GOT3 (cell line): ENCODE measurements at places on chromosomes 4 and X.

DNA sequence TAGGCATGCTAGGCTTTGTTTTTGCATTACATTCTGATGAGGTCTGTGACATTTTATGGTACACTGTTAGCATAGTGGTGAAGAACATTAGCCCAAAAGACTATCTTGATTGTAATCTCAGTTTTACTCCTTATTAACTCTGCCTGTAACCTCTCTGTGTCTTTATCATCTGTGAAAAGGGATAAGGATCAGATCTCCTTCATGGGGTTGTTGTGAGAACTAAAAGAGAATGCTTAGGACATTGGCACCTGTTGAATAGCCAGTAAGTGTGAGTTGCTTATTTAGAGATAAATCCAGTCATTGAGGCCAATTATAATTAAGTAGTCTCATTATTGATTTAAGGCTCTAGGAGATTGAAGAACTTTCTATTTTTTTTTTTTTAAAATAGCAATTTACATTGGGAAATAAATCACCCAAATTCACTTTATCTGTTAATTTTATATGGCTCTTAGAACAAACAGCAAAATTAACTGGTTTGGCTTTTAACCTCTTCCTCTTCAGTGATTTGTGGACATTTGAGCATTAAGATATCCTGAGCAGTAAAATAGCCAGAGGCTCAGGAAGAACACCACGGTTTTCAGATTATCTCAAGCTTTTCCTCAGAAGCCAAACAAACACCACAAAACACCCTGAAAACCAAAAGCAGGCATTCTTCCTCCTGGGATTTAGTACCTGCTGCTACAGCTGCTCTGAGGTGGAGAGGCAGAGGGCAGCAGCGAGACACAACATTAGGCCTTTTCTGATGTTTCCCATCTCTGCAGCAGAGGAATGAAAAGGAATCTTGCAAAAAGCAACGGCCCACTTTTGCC, 192.9 kb downstream of the ARHGAP10 start:
- DNase-seq, result no peak

- DNase-seq, result no peak
Observed at GRCh38 chrX:70030301-70030767, 19.4 kb downstream of the AWAT2 start.

- no peak for DNase-seq
Observed at GRCh38 chr4:181204109-181204508, 1039.1 kb upstream of the TENM3 start.

GRCh38 chr4:7402526-7402925, 32.2 kb downstream of the PSAPL1 start:
- no peak for DNase-seq

- no peak for DNase-seq
Observed at GRCh38 chr4:620201-620600, 5.2 kb upstream of the PDE6B start.

GRCh38 chr4:163164591-163164990, 2.1 kb downstream of the NAF1 start:
- no peak for DNase-seq

- DNase-seq, result no peak
Observed at GRCh38 chr4:26402458-26402857, 81.6 kb downstream of the RBPJ start.

GRCh38 chr4:1010395-1011021, 918 bp upstream of the FGFRL1 start:
- DNase-seq, result no peak

- no peak for DNase-seq
Observed at GRCh38 chrX:69815063-69815462, 199.2 kb downstream of the EDA start.

GRCh38 chr4:57064811-57065711, 45.1 kb downstream of the IGFBP7 start:
- DNase-seq, result peak; percentile 34

DNA sequence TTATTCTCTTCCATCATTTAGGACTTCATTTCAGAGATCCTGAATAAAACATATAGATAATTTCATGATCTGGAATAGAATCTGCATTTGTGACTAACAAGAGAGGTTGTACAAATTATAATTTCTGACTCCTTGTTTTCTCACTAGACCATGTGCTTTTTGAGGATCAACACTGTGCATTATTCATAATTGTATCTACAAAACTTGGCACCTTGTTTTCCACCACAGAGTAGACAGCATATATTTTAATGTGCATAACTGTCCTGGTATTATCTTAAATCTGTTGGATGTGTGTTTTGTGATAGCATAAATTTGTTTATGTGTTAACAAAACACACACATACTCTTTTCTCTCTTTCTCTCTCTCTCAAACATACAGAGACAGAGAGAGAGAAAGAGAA, 514.9 kb upstream of the GALNT7 start:
- no peak for DNase-seq

DNA sequence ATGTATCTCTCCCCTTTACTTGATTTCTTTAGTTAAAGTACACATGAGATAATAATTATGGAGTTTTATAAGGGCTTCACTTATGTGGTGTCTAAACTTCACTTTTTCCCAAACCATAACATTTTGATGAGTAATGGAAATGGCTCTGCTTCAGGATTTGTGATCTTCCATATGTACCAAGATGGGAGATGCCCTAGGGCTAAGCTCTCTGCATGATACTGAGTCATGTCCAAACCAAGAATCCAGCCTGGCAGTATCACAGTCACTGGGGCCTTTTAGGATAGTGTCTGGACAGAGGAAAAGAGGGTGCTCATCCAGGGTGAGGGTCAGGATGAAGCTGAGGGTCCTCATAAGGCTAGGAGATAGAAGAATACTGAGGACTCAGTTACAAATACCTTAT, 47.9 kb upstream of the PAGE3 start:
- no peak for DNase-seq

DNA sequence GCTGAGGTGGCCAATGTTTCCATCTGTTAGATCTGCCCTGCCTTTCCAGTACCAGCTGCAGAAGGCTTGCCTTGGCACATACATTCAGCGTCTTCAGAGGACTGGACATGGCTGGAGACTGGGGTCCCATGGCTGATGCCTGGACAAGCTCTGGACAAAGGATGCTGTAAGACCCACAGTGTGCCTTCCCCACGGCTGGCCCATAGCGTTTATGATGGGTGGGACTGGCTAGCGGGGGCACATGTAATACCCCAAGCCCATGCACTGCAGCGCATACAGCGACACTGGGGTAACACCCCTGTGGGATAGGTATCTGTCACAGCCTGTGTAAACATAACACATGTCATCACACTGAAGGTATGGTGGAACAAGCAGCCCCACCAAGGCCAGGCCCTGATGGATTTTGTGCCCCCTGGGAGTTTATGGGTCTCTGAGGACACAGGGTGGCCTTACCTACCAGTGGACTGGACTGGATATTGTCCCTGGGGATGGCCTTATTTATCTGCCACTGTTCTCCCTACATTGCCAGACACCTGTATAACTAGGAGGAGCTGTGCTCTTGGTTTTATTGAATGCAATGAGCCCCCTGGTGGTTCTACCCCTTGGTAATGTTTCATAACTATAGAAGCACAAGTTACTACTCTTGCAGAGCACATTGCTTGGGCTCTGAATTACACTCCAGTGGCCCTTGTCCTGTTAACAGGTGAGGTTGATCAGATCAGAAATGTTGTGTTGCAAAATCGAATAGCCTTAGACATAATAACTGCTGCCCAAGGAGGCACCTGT, 34.3 kb upstream of the TACR3 start:
- DNase-seq, result no peak

DNA sequence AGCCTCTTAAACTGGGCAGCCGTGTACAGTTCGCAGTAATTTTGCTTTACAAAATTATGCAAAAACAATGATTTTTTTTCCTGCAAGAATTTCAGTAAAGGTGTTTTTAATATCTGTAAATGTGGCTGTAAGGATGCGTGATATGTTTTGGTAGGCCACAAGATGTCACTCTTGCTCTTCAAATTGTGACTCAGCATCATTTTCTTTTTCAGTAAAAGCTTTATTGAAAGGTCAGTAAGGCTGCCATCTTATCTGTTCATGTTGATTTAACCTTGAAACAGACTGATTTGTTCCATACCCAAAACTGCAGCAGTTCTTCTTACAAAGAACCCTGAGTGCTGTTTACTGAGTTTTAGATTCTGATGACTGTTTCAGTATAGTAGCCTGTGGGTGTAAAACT, 39.9 kb downstream of the TXLNG start:
- DNase-seq, result no peak

DNA sequence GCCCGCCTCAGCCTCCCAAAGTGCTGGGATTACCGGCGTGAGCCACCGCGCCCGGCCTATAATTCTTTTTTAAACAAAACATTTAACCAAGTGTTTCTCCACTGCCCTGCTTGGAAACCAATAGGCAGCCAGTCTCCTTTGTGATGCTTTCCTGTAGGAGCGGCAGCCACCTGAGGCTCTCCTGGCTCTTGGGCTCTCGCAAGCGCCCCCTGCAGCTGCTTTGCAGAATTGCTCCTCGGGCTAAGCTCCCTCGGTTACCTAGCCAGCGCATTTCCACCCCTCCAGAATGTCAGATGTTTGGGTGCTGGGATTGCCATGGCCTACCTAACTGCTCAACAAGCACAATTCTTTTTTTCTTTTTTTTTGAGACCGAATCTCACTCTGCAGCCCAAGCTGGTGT, 7.7 kb downstream of the S100P start:
- DNase-seq, result no peak

DNA sequence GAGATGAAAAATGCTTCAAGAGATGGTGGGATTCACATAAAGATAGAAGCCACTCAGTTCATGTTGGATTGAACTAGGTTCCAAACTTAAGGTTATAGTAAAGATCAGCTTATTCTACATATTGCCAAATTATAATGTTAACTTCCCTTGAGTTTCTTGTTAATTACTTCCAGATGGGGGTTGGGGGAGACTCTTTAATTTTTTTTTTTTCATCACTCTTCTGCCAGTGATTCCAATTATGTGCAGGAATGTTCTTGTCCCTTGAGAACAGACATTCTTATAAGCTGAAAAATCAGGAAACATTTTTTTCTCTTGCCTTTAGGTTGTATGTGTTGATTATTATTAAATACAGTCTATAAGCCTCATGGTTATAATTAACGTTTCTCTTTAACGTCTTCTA, 30.0 kb downstream of the MND1 start:
- no peak for DNase-seq

- no peak for DNase-seq
Observed at GRCh38 chr4:33592701-33593100, 2651.6 kb downstream of the ARAP2 start.

DNA sequence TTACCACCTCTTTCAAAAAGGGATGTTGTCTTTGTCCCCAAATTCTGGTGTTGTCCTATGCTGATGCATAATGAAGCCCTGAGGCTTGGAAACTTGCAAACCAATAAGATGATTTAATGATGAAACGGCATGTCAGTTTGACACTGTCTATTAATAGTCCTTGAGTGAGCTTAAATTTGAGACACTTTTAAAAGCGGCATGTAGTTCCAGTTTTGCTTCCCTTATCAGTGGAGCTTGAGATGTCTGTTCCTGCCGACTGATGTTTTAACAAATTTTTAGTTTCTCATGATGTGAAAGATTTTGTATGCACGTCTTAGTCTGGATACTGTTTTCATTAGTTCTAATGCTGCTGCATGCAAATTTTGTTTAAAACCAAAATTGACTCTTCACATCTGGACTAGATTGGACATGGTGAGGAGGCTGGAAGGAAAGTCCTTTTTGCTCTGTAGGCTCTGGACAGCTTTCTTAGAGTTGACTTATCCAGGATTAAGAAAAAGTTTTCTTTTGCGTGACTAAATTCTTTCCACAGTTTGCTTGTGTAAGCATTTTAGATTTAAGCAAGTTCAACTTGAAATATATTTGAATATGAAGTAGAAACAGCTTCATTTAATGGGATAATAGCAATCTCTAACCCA, 11.7 kb downstream of the C1GALT1C1 start:
- no peak for DNase-seq

DNA sequence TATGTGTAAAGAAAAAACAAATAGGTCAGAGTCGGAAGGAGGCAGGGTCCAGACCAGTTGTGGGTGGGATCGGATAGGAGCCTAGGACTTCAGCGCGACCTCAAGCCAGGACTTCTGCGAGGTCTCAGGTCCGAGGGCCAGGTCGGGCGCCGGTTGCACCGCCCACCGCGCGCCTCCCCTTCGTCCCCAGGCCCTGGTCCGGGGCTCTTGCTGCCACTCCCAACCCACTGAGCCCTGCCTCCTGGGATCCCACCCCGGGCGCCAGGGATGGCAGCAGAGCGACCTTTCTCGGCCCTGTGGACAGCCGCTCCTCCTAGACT, 12.3 kb downstream of the PITX2 start:
- no peak for DNase-seq

DNA sequence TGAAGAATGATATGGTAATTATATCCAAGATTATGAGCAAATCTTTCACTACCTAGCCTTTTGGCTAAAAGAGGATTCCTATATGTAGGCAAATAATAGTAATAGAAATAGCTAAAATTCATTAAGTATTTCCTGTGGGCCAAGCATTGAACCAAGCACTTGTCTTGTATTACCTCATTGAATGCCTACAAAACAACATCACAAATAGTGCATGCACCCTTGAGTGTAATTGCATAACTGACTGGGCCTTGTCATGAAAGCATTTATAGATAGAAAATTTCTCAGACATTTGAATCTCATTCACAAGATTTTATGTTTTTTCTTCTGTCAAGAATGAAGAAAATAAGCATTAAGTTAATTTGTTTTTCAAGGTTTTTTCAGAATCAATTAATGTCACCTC, 3.9 kb upstream of the HPGDS start:
- DNase-seq, result no peak

- DNase-seq, result no peak
Observed at GRCh38 chr4:3304831-3305609, 12.2 kb downstream of the RGS12 start.

DNA sequence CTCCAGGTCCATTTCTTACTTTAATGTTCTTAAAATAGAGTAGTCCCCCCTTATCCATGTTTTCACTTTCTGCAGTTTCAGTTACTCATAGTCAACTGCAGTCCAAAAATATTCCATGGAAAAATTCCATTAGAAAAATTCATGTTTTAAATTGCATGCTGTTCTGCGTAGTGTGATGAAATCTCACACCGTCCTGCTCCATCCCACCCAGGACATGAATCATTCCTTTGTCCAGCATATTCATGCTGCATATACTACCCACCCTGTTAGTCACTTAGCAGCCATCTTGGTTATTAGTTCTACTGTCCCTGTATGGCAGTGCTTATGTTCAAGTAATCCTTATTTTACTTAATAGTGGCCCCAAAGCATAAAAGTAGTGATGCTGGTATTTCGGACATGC, 5.4 kb upstream of the PDLIM5 start:
- no peak for DNase-seq

DNA sequence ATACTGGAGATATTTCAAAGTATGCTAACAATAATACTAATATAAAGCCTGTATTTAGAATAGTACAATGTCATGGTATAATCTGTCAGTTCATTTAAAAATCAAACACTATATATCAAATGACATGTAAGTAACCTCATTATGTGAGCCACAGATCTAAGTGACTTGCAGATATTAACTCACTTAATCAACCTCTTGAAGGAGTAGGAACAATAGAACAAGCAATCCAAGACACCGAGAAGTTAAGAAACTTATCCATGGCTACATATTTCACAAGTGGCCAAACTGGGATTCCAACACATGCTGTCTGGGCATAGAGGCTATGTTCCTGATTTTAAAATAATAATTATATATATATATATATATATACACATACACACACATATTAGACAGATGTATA, 554.0 kb downstream of the ARAP2 start:
- DNase-seq, result no peak
